Activated T-helper 17 cell treated with anti-CD3 and anti-CD28 coated beads, Interleukin-2, amount 50 U/mL, for 72 hours (primary cell): ENCODE measurements at places on chromosomes 6 and 20.
A peak's percentile ranks its signal among the peaks of the same experiment; 100 is the strongest.

DNA sequence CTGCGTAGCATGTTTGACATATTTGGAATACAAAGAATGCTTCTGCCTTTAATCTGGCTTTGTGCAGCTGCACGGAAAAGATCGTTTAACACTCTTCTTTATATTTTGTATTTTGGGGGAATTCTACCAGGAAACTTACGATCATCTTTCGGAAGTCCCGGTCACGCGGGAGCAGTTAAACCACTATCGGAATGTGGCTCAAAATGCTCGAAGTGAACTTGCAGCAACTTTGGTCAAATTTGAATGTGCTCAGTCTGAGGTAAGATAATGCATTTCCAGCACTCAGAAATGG lies 42.3 kb downstream of the CCDC170 start:
- no peak for ATAC-seq

DNA sequence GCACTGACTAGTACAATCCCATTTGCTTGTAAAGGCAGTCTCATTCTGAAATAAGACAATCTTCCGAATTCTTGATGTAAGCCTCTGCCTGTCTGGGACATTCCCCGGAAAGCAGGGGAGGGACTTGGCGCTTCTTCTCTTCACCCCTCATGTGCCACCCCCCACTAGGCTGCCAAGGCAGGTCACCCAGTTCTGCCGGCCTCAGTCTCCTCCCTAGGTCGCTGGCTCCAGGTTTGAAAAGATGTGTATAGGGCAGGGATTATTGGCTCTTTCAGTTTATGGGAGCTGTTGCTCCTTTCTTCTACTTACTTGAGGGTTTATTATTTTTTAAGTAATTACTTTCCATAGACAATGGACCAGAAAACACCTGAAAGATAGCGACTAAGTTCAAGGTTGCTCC lies 158.1 kb upstream of the RPS6KA2 start:
- no peak for ATAC-seq

DNA sequence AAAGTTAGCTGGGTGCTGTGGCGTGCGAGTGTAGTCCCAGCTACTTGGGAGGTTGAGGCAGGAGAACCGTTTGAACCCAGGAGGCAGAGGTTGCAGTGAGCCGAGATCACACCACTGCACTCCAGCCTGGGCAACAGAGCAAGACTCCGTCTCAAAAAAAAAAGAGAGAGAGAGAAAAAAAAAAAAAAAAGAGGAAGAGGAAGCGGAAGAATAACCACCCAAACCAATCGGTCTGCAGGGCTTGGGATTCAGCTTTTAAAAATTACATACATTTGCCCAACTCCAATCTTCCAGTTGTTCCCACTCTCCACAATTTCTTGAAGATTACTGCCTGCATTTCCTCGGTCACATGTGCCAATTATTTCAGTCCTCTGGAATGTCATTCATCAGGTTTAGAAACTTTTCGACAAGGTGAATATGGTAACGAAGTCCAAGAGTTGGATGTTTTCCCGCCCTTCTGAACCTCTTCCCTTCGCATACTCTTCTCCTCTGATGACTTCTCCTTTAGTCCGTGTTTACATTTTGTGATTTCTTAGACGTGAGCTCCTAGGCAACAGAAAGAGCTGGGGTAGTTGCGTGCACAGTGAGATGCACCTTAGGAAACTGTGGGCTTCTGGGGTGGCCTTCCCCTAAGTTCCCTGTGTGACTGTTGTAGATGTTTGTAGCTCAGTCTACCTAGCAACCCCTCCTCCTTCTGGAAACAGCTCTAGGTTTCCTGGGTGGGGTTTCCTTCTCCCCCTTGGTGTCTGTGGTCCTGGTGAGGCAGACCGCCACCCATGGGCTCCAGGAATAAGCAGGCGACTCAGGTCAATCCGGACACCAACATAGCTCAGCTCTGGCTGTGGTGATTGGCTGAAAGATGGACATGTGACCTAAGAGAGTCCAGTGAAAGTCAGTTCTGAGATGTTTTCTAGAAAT lies 63.0 kb upstream of the NCOA3 start:
- peak; percentile 78 for ATAC-seq

GRCh38 chr20:59933849-59934585 lies 580 bp upstream of the SYCP2 start:
- ATAC-seq: peak; percentile 91
